CD4-positive, alpha-beta T cell treated with Interleukin-15 for 1 hour (primary cell): ENCODE measurements at places on chromosomes 12 and 14.

DNA sequence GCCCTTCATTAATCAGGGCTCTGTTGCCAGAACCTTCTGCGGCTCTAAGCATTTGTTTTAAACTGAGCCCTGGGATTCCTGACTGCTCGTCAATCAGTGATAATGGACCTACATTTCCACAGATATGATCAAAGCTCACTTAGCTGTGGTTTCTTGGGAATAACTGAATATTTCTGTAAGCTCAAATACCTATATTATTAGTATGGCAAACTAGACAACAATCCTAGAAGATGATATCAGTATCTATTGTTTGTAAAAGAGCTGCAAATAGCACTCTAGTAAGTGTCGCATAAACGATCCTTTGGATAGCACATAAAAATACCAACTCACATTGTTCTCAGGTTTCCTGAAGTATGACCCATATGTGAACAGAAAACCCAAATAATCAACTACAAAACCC is 150.4 kb downstream of the PPM1H start:
- DNase-seq = no peak

GRCh38 chr12:122860040-122860853 is 25.0 kb downstream of the HIP1R start:
- peak; percentile 78 for DNase-seq

GRCh38 chr14:37870170-37870569 is 274.7 kb downstream of the TTC6 start:
- no peak for DNase-seq

DNA sequence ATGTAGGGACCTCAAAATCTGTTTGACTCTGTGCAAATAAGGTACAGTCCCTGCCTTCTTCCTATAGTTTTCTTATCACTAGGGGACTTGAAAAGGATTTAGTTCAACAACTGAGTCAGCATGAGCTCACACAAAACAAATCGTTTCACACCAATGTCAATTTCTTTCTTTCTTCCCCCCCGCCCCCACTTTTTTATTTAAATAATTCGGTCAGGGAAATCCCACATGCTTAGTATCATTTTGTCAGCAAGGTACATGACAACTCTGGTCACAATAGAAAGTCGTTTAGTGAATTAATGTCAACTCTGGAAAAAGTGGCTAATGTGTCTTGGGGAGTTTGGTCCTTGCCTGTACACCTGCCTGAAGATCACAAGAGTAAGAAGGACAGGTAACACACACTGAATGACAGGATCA is 232.2 kb upstream of the PLEKHG7 start:
- DNase-seq = no peak

DNA sequence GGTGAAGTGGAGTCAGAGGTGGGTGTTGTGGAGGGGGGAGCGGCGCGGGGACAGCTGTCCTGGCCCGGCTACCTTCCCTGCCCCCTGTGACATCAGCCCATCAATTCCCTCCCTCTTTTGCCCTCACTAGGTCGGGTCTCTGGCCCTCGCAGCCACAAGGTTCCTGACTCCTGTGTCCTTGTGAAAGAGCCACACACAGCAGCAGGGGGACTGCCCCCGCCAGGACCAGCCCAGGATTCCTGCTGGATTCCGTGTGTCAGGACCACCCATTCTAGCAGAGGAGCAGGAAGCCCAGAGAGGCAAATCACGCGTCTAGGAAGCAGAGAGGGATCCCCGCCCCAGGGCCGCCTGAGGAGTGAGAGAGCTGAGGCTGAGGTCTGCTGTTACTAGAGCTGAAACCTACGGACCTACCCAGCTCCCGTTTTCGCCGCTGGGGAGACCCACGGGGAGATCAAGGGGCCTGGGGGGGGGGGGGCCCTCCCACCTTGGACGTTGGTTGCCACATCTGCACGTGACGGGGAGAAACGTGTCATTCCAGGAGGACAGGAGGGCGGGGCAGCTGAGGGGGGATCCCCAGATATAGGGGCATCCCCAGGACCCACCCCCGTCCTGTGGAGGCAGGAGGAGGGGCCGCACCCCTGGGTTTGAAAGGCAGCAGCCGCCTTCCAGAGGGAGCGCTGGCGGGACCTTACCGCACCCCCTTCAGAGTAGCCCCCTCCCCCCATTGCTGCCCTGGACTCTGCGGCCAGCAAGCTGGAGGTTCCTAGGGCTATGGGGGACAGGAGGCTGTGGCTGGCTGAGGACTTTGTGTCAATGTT is 12.5 kb upstream of the INF2 start:
- peak; percentile 48 for DNase-seq

GRCh38 chr14:76975051-76975450 is 53.5 kb downstream of the IRF2BPL start:
- DNase-seq = no peak

DNA sequence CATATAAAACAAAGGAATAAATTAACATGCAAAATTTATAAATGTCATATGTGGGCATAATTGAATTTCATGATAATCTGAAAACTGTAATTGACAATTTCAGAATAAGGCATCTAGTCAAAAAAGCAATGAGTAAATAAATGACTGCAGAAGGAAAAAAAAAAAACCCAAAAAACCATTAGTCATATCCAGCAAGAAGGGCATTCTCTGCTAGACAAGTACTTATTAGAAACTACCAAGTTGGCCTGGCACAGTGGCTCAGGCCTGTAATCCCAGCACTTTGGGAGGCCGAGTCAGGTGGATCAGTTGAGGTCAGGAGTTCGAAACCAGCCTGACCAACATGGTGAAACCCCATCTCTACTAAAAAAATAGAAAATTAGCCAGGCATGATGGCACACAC is 17.5 kb downstream of the ZCRB1 start:
- no peak for DNase-seq

DNA sequence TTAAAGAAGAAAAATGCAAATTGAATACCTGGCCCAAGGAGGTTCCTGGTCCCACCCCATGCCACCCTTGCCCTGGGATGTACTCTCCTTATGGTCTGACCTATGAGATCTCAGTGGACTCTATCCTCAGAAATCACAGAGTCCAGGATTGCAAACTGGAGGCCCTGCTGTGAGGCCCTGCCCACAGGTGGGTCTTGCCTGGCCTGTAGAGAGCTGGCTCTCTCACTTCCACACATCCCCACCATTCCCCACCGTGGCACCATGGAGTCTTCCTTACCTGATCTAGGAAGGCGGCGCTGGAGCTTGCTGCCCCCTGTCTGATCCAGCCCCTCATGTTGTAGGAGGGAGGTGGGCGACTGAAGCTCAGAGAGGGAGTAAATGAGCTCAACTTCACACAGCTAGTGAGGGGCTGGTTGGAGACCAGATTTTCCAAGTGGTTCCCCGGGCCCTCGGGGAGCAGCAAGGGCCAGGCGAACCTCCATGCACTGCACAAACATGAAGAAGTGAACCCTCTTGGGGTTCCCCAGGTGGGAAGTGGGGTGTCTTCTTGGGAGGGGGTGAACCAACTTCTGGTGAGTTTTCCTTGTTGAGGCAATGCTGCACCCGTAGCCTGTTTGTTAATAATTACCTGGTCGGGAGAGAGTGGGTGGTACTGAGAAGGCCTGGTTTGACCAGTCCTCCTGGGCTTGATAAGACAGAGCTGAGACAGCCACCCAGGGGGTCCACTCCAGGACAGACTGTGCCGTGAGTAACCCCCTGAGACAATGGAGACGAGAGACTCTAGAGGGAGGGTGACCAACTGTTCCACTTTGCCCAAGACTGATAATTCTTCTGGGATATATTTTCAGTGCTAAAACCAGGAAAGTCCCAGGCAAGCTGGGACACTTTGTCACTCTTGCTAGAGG is at the start of gene SERPINA4:
Gene SERPINA4, plus strand, starts transcription at position 692 of the 905 bp plus-strand sequence. CDS start 2,041 bp downstream, outside the sequence.
- DNase-seq = no peak

DNA sequence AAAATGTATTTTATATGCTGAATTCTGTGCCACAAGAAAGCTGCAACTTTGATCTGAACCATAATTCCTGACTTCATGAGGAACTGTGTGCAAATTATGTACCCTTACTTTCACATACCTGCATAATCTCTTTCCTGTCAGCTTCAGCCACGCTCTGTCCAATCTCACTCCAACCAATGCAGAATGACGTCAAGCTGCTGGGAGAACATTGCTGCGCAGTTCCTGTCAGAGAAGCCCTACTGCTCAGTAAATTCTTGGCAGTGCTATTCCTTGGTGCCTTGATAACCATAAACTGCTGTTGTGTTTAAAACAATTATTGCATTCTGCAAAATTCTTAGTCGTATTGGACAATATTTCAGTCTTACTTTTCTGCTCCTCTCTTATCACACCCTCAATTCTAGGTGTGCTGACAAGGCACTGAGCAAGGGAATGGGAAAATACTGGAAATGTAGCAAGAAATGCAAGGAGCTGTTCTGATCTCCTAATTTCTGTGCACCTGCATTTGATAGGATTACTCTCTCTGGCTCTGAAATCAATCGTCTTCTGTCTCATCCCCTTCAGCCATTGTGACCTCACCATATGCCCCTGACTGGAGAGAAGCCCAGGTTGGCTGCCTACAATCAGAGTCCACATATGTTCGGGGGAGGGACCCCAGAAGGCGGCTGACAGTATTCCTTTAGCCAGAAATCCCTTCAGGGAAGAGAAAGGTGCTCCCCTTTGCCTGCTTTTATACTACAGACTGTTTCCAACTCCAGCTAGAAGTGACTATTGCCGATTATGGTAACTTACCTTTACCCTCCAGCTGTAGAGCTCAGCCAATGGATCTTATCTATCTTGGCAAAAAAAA is 274.9 kb upstream of the NOVA1 start:
- DNase-seq = no peak

DNA sequence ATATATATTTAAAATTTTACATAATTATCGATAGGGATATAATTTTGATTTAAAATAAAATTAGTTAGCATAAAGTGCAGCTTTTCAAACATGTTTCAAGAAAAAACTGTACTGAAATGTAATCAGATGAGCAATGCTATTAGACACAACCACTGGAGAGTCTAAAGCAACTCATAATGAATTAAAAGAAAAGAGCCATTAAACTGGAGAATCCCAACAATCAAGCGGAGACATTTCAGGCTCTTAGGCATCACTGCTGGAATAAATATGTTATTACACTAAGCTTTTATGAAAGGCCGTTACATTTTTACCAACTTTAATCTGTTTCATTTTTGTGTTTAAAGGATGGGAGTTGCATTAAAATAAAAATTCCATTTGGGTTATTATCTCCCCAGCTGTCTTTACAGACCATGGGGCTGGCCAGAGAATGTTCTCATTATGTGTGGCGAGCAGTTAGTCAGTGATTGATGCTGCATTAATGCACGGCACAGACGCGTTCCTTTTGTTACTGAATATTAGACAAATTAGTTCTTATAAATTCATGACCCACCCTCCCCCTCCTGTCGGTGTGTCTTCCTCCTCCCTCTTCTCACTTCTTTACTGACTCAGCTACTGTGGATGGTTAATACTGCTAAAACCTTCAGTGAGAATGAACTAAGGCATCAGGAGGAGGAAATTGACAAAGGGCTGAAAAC is 156.8 kb downstream of the PDZRN4 start:
- no peak for DNase-seq

GRCh38 chr12:104478396-104479122 is 21.8 kb downstream of the CHST11 start:
- DNase-seq = peak; percentile 59

DNA sequence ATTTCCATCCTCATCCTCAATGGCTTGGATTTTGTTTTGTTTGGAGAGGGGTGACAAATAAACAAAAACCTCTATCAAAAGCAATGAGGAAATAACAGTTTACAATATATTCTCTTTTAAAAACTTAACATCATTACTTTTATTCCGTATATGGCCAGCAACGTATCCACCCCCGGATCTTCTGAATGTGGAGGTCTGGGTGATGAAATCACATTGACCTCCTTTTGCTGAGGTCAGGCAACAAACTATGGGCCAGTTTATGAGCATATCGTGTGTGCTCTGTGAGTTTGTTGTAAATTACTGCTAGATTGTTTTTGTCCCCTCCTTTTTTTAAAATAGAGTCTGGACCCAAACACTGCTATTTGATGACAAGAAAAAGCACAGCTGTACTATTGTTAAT is 178.1 kb downstream of the BCAT1 start:
- no peak for DNase-seq

GRCh38 chr14:93969082-93969828 is 7.1 kb downstream of the ASB2 start:
- DNase-seq = peak; percentile 37

- no peak for DNase-seq
Observed at GRCh38 chr14:89294060-89294459, 123.0 kb downstream of the FOXN3 start.

- no peak for DNase-seq
Observed at GRCh38 chr14:50388256-50388931, 8.3 kb downstream of the CDKL1 start.

GRCh38 chr14:82084813-82085212 is 551.2 kb upstream of the SEL1L start:
- no peak for DNase-seq

DNA sequence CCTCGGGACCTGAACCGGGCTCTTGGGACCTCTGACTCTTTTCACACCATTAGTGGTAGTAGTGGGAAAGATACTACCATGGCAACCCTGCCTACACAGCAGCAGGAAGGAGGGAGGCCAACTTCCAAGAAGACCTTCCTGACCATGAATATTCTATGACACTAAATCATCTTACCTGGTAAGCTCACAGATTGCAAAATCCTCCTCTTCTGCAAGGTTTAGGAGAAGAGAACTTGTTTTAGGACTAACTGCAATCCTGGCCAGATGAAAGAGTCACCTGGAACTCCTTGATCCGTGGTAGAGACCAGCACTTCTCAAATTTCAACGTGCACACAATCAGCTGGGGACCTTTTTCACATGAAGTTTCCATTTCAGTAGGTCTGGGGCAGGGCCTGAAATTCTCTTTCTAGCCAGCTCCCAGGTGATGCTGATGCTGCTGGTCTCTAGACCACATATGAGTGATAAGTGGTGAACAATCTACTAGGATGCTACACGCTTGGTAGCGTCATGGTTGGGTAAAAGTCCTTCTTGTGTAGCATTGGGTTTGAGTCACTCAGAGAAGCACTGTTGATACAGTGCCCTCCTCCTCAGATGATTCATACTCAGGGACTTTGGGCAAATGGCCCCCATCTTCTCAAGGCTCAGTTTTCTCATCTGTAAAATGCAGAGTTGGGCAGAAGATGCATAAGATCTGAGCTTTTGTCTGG is 35.6 kb upstream of the FICD start:
- DNase-seq = no peak

DNA sequence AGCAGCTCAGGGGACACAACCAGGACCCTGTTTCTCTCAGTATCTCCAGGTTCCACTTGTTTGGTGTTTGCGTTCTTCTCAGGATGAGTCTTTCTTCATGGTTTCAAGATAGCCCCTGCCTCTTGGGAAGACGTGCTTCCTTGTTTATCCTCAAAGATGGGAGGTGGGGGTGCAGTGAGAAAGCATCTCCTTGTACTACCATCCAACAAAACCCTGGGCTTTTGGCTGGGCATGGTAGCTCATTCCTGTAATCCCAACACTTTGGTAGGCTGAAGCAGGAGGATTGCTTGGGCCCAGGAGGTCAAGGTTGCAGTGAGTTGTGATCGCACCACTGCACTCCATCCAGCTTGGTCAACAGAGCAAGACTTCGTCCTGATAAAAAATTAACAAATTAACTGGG is 21.0 kb upstream of the TUNAR start:
- DNase-seq = no peak
